ENCODE measurements at places on chromosomes 11 and 22.

DNA sequence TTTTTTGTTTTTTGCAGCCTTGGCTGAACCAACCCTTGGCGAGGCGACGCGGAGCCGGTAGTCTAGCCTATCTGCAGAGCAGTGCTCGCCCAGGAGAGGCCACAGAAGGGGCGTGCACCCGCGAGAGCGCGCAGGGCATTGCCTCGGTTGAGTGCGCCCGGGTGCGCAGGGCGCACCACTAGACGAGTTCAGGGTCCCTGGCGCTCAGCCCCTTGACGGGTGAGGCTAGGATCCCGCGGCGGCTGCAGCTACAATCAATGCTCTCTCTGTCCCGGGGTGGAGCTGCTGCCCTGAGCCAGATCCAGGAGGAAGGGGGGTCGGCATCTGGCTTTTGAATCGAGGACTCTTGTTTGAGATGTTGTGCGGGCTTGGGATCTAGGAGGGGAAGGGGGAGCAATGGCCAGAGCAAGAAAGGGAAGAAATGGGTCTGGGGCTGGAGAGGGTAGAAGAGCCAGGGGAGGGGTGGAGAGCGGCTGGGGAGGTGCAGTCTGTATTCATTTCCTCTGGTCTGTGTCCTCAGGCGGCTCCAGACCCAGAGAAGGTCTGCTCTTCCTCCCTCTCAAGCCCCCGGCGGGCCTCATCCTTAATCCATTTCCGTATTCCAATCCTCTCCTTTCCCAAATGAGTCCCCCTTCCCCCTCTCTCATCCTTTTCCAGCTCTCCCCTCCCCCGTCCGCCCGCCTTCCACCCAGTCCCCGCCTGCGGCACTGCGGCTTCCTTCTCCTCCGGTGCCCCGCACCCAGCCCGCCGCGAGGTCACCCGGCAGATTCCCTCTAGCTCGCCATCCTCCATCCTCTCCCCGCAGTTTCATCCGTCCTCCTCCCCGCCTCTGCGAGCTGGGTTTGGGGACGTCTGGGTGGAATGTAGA is 797 bp downstream of the THY1 start:
- no peak for DNase-seq

- DNase-seq = no peak
These were observed 37.2 kb downstream of the OR2AG2 start for GRCh38 chr11:6734616-6735015.

DNA sequence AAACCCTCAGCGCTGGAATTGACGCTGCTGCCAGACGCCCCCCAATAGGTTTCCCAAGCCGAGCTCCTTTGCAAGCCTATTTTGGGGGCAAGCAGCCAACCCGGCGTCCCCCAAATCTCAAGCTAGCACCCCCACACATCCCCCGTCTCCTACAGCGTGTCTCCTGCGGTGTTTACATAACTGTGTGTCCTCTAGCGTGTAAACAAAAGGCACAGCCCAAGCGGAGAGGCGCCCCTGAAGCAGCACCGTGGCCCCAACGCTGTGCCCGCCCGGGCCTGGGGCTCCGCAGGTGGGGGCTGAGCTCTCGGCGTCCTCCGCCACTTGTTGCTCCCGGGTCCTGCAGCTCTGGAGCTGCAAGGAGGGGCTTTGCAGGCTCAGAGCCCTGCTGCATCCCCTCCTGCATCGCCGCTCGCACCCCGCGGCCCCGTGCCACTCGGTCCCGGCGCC is 1.6 kb downstream of the CADM1 start:
- DNase-seq = no peak

DNA sequence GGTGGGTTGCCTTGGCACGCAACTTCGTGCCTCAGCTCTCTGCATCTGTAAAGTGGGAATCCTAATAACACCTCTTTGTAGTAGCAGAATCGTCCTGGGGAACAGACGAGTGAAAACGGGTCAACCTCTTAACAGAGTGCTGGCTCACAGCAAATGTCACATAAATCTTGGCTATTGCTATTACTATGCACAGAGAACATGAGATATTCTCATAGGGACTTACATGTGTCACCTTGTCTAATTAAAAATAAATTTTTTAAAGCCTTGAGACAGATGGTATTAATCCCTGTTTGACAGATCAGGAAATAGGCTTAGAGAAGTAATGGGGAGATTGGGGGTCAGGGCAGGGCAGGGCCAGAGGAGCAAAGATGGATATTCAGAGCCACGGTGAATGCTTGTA is 44.3 kb upstream of the IGSF9B start:
- no peak for DNase-seq

DNA sequence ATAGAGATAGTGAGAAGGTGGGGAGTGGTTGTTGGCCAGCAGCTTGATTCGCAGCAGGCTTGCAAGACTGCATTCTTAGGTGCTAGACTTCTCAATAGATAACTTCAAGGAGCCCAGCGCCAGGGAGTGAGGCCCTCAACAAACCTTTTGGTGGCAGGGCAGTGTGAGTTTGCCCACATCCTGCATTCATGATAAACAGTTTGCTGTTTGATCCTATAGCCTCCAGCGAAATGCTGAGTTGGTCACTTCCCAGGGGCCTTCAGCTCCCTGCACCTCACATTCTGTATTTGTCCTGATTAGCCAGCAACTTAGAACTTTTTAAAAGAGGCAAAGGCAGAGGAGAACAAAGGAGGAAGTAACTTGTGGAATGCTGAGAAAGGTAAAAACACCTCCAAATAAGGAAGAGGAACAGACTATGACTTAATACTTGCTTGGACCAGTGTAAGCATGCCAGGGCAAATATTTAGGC is 25.1 kb downstream of the OR10A6 start:
- no peak for DNase-seq

GRCh38 chr11:61090982-61091372 is 11.3 kb upstream of the CD5 start:
- no peak for DNase-seq

DNA sequence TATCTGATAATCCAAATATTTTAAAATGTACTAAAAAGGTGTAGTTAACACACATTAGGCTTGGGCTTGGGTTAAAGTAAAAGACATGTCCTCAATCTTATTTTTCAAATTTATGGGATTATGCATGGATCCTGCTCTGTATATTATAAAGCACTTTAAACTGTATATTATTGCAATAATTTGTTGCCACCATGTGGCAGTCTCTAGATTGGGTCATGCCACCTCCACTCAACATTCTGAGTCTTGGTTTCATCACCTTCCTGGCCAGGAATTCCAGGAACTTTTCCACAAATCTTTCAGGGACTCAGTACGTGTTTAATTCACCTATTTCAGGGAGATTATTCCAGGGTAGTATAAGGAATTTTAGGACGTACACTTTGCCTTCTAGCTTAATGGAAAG is 695.5 kb downstream of the FAM181B start:
- no peak for DNase-seq

DNA sequence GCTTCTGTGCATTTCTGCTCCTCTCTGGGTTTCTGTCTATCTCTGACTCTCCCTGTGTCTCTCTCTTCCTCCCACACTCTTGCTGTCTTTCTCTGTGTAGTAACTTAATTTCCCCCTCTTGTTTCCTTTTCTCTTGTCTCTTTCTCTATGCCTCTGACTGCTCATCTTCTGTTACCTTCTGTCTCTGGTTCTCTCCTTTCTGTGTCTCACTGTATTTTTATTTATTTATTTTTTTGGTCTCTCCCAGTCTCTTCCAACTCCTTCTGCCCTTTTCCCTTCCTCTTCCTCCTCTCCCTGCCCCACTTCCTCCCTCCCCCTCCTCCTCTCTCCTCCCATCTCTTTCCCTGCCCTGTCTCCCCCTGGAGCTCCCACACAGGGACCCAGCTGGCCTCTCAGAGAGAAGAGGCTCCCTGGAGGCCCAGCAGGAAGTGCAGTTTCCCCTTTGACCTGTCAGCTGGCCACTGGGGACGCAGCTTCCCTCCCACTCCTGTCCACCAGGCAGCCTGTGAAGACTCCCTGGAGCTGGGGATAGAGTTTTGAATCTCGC is 38.3 kb upstream of the MYH9 start:
- DNase-seq = no peak
